DND-41 (cell line): ENCODE measurements at places on chromosomes 6 and 20.

DNA sequence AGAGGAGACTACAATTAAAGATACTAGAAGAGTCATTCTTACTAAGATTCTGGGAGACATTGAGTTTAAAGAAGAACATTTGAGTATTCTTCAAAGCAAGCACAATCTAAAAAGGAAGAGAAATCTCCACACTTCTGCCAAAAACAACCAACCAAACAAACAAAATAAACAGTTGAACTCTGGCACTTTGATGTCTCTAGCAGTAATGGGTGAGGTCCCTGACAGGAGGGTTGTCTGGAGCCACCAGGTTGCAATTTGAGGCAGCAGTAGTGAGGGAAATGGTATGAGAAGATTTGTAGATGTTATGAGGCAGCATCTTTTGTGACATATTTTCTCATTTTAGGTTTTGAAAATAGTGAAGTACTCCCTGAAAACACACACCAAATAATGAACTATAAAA, 108.1 kb downstream of the PHF3 start:
- DNase-seq: no peak

GRCh38 chr20:45312241-45312640, 4.1 kb upstream of the MATN4 start:
- DNase-seq: no peak

- no peak for DNase-seq
Observed at GRCh38 chr20:62768551-62769287, 27.6 kb upstream of the MRGBP start.

DNA sequence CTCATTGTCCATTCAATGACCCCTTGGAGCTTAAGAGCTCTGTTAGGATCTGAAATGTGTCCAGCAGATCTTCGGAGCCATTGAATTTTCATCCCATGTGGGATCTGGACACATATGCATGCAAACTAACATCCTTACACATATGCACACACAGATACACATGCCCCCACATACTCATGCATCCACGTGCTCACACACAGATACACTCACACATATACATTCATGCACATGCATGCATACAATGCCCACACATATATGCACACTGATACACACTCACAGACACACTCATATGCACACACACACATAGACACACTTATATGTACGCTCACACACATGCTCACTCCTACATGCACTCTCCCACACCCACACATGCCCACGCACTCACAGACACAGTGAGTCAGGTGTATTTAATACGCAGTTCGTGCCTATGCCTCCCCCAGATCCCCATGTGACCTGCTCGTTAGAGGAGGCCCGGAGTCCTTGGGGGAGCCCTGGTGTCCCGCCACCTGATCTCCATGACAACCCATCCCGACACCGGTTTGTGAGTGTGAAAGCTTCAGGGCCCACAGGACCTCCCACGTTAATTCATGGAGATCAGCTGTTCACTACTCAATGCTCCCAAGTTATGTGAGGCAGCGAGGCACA, 121.9 kb upstream of the SULF2 start:
- no peak for DNase-seq

GRCh38 chr6:43865932-43866645, 96.1 kb downstream of the VEGFA start:
- DNase-seq: no peak

DNA sequence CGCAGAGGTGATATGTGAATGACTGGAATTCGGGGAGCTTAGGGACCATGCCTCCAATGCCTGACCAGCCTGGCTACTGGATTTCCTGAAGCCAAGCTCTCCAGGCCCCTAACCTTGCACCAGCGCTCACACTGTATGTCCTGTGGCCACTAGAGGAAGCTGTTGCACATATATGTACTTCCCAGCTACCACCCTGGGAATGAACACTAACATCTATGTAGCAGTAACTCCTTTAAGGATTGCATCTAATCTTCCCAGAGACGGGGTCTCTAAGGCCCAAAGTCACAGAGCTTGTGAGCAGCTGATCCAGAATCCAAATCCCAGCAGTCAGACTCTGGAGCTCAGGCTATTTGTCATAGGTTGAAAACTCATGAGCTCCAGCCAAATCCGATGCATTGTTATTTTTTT, 20.4 kb upstream of the BPIFB1 start:
- DNase-seq: peak; percentile 11

DNA sequence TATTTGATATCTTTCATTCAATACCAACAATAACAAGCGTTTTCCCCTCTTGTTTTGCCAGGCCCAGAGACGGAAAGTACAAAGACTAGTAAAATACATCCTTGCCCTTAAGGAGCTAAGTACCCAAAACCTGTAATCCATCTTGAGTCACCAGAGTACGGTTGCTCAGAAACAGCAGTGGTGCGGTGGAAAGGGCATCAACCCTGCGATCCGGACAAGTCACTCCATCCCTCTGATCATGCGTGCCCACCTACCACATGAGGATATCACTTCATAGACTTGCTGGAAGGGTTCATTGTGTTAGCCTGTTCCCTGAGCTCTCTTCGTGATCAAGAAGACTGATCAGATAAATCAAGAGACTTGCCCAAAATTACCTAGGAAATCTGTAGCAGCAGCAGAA, 1.9 kb downstream of the TOMM34 start:
- DNase-seq: no peak

DNA sequence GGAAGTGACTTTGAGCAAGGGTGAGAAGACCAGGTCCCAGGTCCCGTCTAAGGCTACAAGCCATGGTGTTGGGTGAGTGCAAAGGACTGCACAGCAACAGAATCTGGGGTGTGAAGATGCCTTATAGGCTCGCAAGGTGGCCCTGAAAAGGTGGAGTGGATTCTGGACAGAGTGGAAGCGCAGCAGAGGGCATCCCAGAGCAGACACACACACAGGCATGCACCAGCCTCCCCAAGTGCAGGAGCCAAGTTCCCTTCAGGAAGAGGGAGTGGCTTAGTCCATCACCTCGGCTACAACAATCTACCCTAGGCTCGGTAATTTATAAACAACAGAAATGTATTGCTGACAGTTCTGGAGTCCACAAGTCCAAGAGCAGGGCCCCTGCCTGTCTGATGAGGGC, 180.1 kb upstream of the PDE10A start:
- no peak for DNase-seq

- DNase-seq: no peak
Observed at GRCh38 chr20:56483970-56484369, 15.5 kb downstream of the RTF2 start.

- no peak for DNase-seq
Observed at GRCh38 chr6:80437801-80438200, 331.3 kb downstream of the BCKDHB start.

- no peak for DNase-seq
Observed at GRCh38 chr6:38684237-38684636, 18.7 kb downstream of the GLO1 start.

GRCh38 chr6:166589337-166589731, 2.9 kb upstream of the RAMACL start:
- no peak for DNase-seq

DNA sequence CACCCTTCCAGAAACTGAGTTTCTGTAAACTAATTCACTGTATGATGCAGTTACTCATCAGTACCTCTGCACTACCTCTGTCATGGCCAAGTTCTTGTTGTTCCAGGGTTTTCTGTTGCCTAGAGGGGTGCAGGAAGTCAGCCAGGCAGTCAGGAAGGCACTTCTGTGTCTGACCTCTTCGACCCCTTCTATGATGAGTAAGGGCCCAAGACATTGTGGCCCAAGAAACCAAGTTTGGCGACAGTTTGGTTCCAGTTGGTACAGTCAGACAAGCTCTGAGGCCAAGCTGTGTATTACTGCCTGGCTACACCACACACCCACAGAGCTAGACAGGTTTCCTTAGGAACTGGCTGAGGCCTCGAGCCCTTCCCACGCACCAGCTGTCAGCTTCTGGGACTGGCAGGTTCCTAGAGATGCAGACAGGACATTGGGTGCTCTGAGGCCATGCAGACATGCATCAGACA, 41.2 kb downstream of the TRAF3IP2 start:
- DNase-seq: peak; percentile 70

DNA sequence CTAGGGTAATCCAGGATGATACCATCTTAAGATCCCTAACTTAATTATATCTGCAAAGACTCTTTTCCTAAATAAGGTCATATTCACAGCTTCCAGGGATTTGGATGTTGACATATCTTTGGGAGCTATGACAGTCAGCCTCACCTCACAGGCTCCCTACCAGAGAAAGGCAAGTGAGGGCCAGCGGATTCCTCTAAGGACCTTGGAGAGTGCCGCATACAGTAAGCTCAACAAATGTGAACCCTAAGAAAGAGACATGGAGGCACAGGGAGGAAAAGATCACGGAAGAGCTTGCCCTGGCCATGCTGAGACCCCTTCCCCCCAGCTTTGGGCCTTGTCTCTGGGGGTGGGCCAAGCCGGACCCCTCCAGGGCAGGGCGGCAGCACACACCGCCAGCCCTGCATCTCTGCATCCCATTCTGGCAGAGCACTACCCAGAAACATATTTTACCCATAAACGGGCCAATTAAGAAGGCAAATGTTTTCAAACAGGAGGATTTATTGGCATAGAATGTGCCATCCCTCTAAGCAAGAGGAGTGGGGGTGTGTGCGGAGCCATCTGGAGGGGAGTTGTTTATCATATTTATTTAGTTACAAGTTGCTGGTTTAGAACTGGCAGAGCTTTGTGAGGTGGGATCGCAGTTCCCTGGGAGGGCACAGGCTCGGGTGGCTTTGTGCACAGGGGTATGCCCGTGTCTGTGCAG, 55.4 kb downstream of the CHMP4B start:
- DNase-seq: no peak

DNA sequence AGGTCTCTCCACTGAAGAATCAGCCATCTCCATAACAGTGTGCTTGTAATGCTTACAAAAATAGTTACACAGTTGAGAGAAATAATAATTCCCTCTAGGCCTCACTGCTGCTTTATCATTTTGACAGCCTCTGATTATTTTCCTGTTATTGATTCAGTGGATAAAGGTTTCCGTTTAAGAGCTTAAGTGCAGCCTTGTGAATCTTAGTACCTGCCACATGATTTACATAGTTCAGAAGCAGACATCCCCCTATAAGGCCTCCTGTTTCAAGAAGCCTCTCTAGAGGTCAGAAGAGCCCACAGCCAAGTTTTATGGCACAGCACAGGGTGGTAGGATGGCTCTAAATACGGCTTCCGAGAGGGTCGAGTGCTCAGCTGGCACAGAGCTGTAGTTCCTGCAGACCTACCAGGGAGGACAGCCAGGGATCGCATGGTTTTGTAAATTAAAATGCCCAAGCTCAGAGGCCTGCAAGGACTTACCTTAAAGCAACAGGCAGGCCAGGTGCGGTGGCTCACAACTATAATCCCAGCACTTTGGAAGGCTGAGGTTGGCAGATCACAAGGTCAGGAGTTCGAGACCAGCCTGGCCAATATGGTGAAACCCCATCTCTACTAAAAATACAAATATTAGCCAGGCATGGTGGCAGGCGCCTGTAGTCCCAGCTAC, 17.6 kb upstream of the PYGB start:
- no peak for DNase-seq

DNA sequence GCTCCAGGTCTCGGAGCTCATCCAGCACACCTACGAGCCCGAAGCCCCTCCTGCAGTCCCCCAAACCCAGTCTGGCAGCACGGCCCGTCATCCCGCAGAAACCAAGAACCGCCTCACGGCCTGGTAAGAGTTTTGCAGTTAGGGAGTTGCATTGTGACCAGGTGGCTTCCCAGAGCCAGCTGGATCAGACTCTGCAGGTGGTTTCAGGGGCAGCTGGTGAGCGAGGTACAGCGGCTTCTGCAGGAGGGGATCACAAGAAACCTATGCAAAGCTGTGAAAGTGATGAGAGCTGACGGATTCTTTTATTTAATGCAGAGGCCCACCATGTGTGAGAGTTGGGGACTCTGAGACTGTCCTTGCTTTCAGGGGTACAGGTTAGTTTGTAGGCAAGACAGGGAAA, 45.9 kb upstream of the SCGN start:
- no peak for DNase-seq

- no peak for DNase-seq
Observed at GRCh38 chr6:620950-621349, 36.0 kb downstream of the HUS1B start.

DNA sequence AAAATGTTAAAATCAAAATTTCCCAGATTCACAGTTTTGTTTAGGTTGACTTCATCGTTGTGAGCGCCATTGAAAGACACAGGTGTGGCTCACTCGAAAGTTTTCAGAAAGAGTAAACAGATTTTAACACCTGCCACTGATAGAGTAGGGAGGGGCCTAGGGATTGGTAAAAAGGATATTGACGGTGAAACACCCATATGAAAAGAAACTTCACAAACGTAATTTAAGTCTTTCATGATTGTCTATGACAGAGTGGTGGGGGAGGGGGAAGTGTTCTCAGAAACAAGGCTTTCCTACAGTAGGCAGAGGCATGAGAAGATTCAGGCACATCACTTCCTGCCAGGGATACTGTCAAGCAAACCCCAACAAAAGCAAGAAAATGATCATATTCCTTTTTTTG, 101.4 kb downstream of the PERP start:
- no peak for DNase-seq

- DNase-seq: no peak
Observed at GRCh38 chr6:38808039-38808438, 92.9 kb downstream of the DNAH8 start.

DNA sequence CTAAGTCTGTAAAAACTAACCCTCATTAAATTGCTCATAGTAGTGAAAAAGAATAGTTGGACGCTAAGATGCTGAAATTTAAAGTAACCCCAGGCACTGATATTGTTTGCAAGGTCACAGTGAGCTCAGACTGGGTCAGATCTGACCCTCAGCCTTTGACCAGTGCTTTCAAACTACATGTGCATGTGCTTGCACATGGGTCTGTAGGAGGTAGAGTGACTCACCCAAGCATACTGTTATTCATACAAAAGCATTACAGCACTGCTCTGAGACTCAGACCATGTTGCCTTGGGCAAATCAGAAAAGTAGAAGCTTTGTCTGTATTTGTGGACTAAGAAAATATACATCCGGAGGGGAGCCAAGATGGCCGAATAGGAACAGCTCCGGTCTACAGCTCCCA, 326.4 kb upstream of the MARCKS start:
- DNase-seq: no peak

DNA sequence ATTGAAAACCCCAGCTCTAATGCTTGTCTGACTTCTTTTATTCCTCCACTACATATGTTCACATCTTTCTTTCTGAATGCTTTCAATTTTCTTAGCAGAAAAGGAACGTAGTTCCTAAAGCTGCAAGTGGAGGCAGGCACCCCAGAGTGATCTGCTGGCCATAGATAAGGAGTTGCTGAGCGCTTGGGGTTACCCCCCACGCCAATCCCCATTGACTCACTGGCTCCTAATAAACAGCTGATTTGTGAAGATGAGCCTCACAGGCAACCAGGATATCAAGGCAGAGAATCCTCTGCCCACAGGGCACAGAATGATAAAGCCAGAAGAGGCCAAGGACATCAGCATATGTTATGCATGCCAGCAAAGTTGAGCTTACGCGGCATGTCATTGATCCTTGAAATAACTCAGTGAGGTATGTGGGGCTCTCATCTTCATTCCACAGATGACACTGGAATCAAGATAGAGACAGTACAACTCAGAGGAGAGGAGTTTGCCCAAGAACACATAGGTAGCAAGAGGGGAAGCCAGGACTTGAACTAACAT, 129.1 kb upstream of the PTPRT start:
- DNase-seq: no peak

- DNase-seq: no peak
Observed at GRCh38 chr6:145844933-145845540, 30.4 kb upstream of the FBXO30 start.
